Hematopoietic multipotent progenitor cell treated with erythropoietin and hydrocortisone succinate and interleukin-3 and kit ligand, for 17 days (in vitro differentiated cells): ENCODE measurements at places on chromosomes 7 and 10.
A peak's percentile ranks its signal among the peaks of the same experiment; 100 is the strongest.

GRCh38 chr7:118109607-118110006 lies 74.4 kb upstream of the LSM8 start:
- DNase-seq, result no peak

GRCh38 chr10:97207756-97208346 lies 22.1 kb upstream of the SLIT1 start:
- no peak for DNase-seq

DNA sequence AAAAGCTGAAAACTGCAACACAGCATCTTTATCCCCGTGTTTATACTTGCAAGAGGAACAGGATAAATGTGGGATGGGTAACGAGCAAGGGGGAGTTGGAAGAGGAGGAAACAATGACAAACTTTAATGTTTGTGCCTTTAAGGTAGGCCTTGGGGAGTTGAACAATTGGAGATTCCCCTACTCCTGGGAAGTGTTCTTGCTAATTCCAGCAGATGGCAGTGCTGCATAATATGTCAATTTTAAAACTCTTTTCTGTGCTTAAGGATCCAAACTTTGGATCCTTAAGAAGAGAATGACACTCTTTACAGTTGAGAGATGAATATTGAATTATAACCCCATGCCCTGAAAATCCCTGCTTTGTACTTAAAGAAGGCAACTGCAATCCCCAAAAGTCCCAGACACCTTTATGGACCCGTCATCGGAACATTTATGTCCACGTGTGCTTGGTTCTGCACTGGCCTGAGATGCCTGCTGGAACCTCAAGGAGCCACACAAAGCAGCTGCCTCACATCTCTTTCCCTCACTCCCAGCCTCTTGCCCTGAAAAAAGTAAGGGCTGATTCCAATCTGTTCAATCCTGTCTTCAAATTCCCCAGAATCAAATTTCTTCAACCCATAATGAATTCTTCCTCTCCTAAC lies 12.0 kb downstream of the IFIT5 start:
- DNase-seq, result peak; percentile 66

- DNase-seq, result no peak
Measured at GRCh38 chr7:73954181-73954580, 73.8 kb upstream of the ELN start.

DNA sequence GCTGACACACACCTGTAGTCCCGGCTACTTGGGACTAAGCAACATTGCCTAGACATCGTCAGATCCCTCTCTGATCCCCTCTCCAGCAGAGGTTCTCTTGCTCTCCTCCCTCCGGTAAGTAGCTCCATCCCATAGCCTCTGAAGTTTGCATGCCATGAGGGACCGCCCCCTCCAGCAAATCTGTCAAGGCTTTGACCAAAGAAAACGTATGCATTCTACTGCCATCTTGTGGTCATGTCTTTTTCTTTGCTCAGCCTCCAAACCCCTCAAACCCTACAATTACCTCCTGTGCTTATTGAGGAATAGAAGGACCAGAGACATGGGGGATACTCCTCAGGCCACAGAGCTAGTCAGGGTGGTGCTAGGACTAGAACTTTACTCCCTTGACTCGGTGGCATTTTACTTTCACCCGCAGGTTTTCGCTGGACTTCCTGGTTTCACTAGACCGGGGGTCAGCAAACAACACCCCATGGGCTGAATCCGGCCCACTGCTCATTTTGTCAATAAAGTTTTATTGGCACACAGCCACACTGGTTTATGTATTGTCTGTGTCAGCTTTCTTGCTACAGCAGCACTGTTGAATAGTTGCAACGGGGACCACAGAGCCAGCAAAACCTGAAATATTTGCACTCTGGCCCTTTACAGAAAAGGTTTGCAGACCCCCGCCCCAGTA lies 202.6 kb upstream of the FOXK1 start:
- DNase-seq, result no peak

DNA sequence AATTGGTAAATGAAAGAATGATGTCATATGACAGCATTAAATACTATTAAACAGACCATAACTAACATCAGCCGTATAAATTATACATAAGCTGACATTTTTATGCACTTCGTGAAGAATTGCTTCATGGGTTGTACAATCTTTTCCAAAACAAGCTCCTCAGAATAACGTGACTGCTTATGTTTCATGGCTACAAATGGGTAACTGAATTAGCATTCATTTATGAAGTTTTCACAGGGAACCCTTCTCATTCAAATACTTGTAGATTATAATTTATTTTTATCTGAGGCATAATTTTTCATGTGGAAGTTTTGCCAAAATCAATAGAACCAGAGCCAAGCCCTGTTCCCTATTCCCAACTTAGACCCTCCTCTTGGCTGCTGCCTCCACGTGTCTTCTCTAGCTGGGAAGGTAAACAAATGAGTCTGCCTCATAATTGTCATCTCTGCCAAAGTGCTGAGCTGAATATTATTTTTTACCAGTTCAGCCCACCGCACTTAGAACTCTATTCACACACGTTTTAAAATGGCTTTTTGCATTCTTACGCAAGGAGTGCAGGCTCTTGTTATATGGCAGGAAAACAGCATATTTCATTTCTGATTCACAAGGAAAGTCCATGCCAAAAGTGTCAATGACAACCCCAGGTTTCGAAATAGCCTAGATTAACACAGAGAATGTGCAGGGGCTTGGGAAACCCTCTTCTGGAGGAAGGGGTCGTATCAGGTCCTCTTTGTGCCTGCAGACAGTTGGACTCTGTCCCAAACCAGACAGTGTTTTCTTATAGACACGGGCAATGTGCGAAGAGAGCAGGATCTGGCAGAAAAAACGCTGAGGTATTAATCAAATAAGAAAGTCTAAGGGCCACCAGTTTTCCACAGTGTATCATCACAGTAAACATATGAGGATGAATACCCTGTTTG lies 370.7 kb upstream of the MGMT start:
- no peak for DNase-seq

- DNase-seq, result no peak
Measured at GRCh38 chr7:85471307-85471706, 284.5 kb upstream of the SEMA3D start.

- DNase-seq, result no peak
Measured at GRCh38 chr7:36966039-36966438, 241.7 kb upstream of the AOAH start.

DNA sequence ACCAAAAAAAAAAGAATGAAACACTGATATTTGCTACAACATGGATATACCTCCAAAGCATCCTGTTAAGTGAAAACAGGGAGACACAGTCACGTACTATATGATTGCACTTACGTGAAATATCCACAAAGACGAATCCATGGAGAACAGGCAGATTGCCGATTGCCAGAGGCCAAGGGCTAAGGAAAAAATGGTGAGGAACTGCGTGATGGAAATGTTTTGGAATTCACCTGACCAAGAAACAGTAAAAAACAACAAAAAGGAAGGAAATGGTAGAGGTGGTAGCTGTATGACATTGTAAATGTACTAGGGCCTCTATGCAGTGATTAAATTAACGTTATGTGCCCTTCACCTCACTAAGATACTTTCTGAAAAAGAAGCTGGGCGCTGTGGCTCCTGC lies 44.1 kb upstream of the GTF2IRD1 start:
- no peak for DNase-seq

DNA sequence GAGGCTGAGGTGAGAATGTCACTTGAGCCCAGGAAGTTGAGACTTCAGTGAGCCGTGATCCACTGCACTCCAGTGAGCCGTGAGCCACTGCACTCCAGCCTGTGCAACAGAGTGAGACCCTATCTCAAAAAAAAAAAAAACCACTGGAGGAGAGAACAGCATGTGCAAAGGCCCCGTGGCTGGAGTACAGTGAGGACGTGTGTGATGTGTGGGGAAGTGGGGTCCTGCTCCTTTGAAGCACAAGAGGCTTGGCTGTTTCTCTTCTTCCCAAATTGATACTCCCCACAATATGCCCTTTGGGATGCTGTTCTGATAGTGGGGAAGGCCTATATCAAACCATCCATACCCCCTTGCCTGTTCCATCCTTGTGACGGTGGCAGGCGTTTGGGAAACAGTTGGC lies 68.2 kb downstream of the C10orf105 start:
- DNase-seq, result no peak

DNA sequence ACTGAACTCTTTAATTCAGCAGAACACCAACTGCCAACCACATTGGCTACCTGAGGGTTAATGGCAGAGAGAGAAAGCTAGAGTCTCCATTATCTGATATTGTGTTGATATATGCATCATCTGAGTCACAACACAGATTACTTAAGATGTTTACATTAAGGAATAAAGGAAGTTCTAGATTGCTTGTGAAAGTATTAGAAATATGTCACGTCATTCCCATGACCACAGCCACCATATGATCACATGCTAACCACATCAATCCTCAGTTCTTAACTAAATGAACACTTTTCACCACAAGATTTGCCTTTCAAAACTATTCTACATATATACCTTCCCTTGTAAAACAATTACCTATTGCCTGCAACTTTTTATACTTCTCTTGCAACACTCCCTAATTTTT lies 337.9 kb downstream of the FGFR2 start:
- no peak for DNase-seq
